Kidney tubule cell (primary cell): ENCODE measurements at places on chromosomes 12 and 14.
A peak's percentile ranks its signal among the peaks of the same experiment; 100 is the strongest.

GRCh38 chr12:122205053-122205925 is 1.8 kb downstream of the B3GNT4 start:
- no peak for DNase-seq

- no peak for DNase-seq
Measured at GRCh38 chr14:50072395-50072794, 44.0 kb downstream of the VCPKMT start.

DNA sequence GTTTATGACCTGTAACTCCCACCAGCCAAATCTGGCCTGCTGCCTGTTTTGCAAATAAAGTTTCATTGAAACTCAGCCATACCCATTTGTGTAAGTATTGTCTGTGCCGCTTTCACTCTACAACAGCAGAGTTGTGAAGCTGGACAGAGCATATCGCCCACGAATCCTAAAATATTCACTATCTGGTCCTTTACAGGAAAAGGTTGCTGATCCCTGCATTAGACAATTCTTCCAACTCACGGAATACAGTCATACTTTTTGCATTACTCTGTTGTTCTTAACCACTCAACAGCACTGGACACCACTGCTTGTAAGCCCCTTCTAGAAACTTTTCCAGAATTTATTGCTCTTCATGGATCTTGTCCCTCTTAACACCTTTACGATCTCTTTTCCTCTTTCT is 435.4 kb downstream of the EGLN3 start:
- no peak for DNase-seq

GRCh38 chr12:32089586-32089985 is 17.1 kb upstream of the BICD1 start:
- DNase-seq: peak; percentile 13

- DNase-seq: no peak
Measured at GRCh38 chr14:72126561-72126960, 194.3 kb downstream of the RGS6 start.

- DNase-seq: no peak
Measured at GRCh38 chr12:32155041-32155440, 48.4 kb downstream of the BICD1 start.

GRCh38 chr12:116288735-116289134 is 11.2 kb upstream of the MED13L start:
- DNase-seq: no peak

DNA sequence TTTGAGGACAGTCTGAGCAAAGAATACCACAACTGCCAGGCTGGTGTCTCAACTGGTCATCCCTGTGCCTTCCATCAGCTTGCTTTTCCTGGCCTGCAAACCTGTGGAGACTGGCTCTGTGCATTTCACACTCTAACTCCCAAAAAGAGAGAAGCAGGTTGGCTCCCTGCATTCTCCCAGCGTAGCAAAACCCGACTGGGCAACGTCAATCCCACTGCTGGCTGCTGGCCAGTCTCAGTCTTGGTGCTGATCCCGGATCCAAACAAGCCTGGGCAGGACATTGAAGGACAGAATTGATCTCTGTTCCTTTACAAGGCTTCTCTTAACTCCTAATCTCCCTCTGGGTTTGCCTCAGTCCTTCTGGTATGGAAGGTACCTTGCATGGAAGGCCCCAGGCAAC is 65.4 kb downstream of the FZD10 start:
- no peak for DNase-seq

DNA sequence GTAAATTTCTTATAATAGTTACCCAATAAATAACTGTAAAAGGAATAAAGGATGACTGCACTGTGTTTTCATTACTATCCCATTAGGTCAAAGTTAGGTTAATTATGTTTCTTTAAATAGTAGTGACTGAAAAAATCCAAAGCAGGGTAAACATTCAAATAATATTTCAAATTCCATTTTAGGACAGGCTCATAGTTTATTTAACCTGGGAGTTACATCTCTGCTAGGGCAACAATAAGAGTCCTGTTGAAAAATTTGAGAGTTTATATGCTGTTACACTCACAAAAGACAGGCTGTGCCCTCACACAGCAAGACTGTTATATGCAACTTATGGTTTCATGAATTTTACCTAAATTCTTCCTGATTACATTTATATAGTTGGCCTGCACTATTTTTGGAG is 8.0 kb downstream of the ERP27 start:
- no peak for DNase-seq

GRCh38 chr12:104852896-104853295 is 105.2 kb downstream of the SLC41A2 start:
- DNase-seq: no peak

- DNase-seq: no peak
Measured at GRCh38 chr12:7709969-7710675, 1.1 kb upstream of the DPPA3 start.

GRCh38 chr12:111309584-111309983 is 59.3 kb downstream of the PHETA1 start:
- DNase-seq: no peak

- peak; percentile 16 for DNase-seq
Measured at GRCh38 chr12:69583203-69583602, 2.1 kb upstream of the CCT2 start.

DNA sequence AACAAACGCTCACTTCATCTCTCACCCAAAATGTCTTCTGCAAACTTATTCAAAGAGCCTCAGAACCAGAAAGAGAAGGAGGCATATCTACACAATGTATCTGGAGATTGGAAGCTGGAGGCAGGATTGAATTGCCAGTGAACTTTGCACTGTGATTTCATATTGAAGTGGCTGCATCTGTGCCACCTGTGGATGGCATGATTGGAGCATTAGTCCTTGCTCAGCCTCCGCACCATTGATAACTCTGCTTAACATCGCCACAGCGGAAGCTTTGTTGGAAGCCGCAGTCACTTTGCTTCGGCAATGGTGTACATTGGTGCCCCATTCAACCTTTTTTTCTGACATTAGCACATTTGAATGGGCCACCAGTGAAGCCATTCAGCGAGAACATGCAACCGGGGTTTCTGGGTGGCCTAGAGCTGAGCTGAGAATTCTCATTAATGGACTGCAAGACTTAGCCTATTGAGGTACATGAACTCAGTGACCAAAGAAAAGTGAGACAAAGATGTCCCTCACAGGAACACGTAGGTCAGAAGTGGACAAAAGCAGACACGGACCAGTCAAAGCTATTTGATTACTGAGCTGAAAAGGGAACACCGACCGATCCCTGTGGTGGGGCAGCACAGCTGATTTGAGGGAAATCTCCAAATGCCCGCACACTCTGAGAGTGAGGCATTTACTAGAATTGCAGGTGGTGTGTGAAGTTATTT is 130.4 kb downstream of the BRMS1L start:
- no peak for DNase-seq

- no peak for DNase-seq
Measured at GRCh38 chr12:81255456-81255855, 177.6 kb downstream of the ACSS3 start.

DNA sequence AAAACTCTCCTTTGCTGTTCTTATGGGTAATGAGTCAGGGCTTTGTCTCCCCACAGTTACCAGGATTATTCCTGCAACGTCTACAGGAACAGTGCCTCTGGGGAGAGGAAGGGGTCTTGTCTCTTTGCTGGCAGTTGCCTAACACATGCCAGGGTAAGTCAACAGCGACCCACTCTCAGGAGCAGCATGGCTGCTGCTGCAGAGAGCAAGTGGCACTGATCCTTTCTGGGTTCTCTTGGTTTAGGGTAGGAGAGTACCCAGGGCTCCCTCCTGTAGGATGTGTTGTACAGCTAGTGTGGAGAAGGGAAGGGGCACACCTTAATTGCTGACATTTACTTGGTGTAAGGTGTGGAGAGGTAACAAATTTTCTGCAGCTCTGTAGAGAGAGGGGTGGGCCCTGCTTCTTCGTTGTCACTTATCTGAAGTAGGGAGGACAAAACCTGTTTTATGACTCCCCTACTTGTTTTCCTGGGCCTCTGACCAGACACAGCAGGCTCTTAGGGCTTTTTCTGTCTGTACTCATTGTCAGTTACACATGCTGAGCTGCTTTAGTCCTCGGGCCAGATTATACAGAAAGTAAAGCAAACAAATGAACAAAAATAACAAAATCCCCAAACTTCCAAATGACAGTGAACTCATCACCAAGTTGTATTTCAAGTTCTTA is 168.2 kb downstream of the ACSS3 start:
- DNase-seq: no peak

- no peak for DNase-seq
Measured at GRCh38 chr14:74984236-74985027, 18.3 kb upstream of the EIF2B2 start.

GRCh38 chr14:101705733-101706508 is 55.6 kb upstream of the PPP2R5C start:
- peak; percentile 57 for DNase-seq

DNA sequence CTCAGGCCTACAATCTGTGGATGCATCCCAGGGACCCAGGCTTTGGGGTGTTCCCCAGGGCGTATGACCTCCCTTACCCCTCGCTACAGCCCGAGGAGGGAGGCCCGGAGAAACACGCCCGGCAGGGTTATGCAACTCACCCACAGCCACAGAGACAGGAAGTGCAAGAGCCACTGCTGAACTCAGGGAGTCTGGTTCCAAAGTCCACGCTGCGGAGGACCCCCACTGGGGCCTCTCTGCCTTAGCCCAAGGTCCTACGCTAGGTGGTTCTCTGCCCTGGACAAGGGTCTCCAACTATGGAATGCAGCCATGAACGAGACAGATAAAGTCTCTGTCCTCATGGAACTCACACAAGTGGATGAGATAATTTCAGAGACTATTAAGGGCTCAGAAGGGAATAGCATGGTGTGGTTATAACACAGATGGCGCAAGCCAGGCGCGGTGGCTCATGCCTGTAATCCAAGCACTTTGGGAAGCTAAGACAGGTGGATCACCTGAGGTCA is 11.3 kb downstream of the SCARB1 start:
- DNase-seq: peak; percentile 19

DNA sequence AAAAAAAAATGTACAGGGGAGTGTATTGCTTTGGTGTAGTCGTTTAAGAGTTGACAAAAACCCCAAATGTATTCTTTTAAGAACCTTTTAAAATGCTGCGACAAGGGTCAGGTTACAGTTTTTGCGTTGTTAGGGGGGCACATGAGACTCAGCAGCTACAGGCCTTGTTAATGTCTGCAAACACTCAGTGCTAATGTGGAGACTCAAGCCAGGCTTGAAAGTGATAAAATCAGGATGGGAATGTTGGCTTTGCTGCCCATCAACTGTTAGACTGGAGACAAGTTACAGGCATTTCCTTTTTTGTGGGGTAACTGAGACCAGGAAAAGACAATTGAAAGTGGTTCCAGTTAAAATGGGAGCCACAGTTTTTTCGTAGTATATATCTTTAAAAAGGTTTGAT is 84.8 kb downstream of the PRKCH start:
- DNase-seq: no peak

DNA sequence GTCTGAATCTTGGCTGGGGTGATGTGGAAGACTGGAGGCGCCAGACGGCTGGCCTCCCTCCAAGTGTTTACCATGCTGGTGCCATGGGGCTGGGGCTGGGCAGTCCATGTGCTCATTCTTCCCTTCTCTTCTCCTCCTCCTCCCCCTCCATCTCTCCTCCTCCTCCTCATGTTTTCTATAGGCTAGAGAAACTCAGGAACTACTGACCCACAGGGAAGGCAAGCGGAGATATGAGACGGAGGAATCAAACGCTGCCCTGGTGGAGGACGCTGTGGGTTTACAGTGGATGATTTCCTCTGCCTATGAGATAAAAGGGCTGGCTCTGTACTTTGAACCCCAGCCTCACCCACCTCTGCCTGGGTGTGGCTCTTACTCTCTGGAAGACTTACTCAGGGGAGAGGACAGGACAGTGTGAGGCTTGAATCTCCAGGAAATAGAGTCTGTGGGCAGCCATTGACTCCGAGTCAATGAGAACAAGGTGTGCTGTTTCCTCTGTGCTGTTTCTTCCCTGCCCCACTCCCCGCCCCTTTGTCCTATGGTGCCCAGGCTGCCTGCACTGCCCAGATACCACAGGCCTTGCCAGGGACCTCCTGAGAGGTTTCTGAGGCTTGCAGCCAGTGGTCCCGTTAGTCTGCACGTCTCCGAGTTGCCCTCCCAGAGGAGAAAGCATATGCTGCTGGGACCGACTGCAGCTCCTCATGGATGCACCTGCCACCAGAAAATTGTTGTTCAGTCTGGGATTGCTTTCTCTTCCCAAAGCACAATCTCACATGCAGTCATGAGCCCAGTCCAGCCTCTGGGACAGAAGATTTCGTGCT is 132.6 kb upstream of the ARHGAP5 start:
- peak; percentile 47 for DNase-seq

DNA sequence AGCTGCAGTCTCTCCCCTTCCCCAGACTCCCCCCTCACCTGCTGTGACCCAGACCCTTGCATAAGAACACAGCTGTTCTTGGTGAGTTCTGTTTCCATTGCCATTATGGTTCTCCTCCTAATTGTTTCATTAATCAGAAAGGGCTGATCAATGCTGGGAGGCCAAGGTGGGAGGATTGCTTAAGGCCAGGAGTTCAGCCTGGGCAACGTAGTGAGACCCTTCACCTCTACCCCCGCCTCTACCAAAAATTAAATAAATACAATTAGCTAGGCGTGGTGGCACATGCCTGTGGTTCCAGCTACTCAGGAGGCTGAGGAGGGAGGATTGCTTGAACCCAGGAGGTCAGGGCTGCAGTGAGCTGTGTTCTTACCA is 17.2 kb upstream of the FAIM2 start:
- DNase-seq: no peak

- DNase-seq: no peak
Measured at GRCh38 chr12:64918801-64919200, 94.4 kb downstream of the TBC1D30 start.
